ENCODE measurements at places on chromosomes 3 and 15. TPM values are rescaled to one million over a fixed set of nuclear protein-coding genes. Genes with fewer than 3 reads are reported as not detected.

Gene ZPLD1
- 0.11 TPM for polyA plus RNA-seq

Gene CADM2
- polyA plus RNA-seq, result 0.14 TPM

Gene CCDC13
- polyA plus RNA-seq, result 0.59 TPM

Gene PDCD10
- polyA plus RNA-seq, result 67.7 TPM

Gene WDR93
- polyA plus RNA-seq, result 0.32 TPM

Gene SLC33A1
- 13.9 TPM for polyA plus RNA-seq

Gene SH2D7
- 0.05 TPM for polyA plus RNA-seq

Gene PLS1
- polyA plus RNA-seq, result 2.0 TPM

GRCh38 chr3:37861620-37862041, at the start of gene CTDSPL:
TSS of gene CTDSPL (plus strand) at chr3:37861880. CDS start at chr3:37862200, 320 bp downstream.
- peaks cover 2% of the 10 kb centered on the region for H3K27me3 ChIP-seq
- no peaks in the 10 kb centered on the region for H3K36me3 ChIP-seq
- H3K27ac ChIP-seq, result peak within 1 kb of the TSS; percentile 51
- H3K4me1 ChIP-seq, result peaks cover 27% of the 10 kb centered on the region

GRCh38 chr15:74541494-74542165, 610 bp downstream of the ARID3B start:
- peaks cover 5% of the 10 kb centered on the region for H3K36me3 ChIP-seq
- peak overlapping the region; percentile 90 for H3K4me3 ChIP-seq
- H3K27ac ChIP-seq, result peak overlapping the region; percentile 73
- no peak for DNase-seq
- H3K4me1 ChIP-seq, result peaks cover 54% of the 10 kb centered on the region

- no peak for DNase-seq
- no peaks in the 10 kb centered on the region for H3K4me1 ChIP-seq
- H3K27ac ChIP-seq, result no peak overlapping the region
- H3K27me3 ChIP-seq, result no peaks in the 10 kb centered on the region
- no peak overlapping the region for H3K4me3 ChIP-seq
Measured at GRCh38 chr3:40128166-40128565, 181.3 kb upstream of the EIF1B start.

GRCh38 chr3:196842567-196843434, 24.9 kb upstream of the SENP5 start:
- DNase-seq, result no peak
- no peaks in the 10 kb centered on the region for H3K27me3 ChIP-seq
- H3K27ac ChIP-seq, result no peak overlapping the region
- H3K4me1 ChIP-seq, result no peaks in the 10 kb centered on the region

- H3K36me3 ChIP-seq, result no peaks in the 10 kb centered on the region
- peaks cover 5% of the 10 kb centered on the region for H3K4me1 ChIP-seq
- H3K4me3 ChIP-seq, result no peak overlapping the region
- DNase-seq, result no peak
- H3K27me3 ChIP-seq, result peaks cover 15% of the 10 kb centered on the region
Measured at GRCh38 chr3:155745795-155746550, 1.1 kb upstream of the PLCH1 start.

GRCh38 chr3:120052677-120053076, 41.6 kb downstream of the GSK3B start:
- H3K4me3 ChIP-seq, result no peak overlapping the region
- no peak for DNase-seq
- no peaks in the 10 kb centered on the region for H3K36me3 ChIP-seq
- no peak overlapping the region for H3K27ac ChIP-seq
- H3K27me3 ChIP-seq, result no peaks in the 10 kb centered on the region

- no peak overlapping the region for H3K27ac ChIP-seq
- DNase-seq, result no peak
- no peaks in the 10 kb centered on the region for H3K27me3 ChIP-seq
- H3K4me3 ChIP-seq, result no peak overlapping the region
- no peaks in the 10 kb centered on the region for H3K4me1 ChIP-seq
- no peaks in the 10 kb centered on the region for H3K36me3 ChIP-seq
Measured at GRCh38 chr15:61396235-61396919, 167.3 kb upstream of the RORA start.

DNA sequence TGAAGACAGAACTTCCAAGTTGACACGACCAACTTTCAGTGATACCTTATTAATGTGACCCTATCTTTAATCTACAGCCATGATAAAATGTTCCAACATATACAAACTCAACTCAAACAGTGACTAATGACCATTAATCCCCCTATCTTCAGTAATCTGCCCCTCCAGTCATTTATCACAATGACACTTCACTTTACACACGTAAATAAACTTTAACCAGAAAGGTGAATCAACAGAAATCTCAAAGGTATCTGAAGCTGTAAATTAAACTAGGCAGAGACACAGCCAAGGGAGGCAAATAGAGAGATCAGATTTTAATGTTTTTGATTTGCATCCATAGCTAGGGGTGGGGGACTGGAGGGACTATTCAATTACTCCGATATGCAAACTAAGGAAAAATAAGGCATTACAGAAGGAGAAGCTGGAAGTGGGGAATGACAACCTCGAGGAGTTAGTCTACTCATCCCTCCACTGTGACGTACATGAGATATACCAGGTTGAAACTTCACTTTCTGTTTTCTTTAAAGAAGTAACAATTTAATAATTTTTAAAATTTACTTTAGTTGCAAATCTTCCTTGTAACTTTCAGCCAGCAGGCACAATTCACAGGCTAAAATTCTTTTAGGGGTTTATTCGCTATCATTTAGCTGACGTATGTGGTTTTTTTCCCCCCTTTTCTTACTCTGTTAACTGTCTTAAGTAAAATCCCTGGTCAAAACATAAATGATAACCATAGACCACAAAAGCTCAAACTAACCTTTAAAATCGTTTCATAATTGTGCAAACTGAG, 751.0 kb downstream of the ROBO1 start:
- peak; percentile 11 for DNase-seq
- peaks cover 20% of the 10 kb centered on the region for H3K27me3 ChIP-seq
- H3K4me1 ChIP-seq, result peaks cover 16% of the 10 kb centered on the region
- H3K27ac ChIP-seq, result no peak overlapping the region
- peak overlapping the region; percentile 68 for H3K4me3 ChIP-seq

DNA sequence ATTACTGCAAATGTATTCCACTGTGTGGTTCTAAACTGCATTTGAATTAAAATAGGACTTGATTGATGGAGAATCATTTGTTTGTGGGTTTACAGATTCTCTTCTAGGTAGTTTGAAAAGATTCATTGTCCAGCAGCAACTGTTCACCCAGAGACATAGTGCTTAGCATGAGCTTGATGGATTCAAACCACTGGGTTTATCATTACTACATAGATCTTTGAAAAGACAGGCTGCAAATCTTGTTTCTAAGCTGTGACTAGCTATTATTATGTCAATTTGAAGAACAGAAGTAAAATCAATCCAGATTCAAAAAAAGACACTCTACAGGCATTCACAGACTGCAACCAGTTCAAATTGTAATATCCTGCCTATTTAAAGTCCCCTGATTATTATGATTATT, 49.8 kb downstream of the MBNL1 start:
- no peaks in the 10 kb centered on the region for H3K27me3 ChIP-seq
- no peaks in the 10 kb centered on the region for H3K4me1 ChIP-seq
- DNase-seq, result no peak
- no peak overlapping the region for H3K27ac ChIP-seq

DNA sequence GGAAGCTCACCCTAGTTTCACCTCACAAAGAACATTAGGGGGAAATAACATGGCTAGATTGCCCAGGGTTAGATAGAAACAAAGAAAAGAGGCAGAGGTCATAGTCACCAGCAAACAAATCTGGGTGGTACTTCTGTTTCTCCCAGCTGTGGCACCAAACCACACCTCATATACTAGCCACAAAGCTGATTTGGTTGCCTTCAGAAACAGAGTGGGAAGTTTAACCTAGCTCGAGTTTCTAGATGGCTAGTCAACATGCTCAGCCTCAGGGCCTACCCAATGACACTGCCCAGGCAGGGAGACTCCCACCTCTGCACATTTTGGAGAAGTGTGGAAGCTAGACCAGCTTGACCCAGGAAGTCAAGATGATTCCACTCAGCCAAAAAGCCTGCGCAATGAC, 174.2 kb downstream of the GABRB3 start:
- H3K27ac ChIP-seq, result no peak overlapping the region
- H3K36me3 ChIP-seq, result no peaks in the 10 kb centered on the region
- H3K4me1 ChIP-seq, result no peaks in the 10 kb centered on the region
- no peaks in the 10 kb centered on the region for H3K27me3 ChIP-seq

- H3K4me1 ChIP-seq, result peaks cover 10% of the 10 kb centered on the region
- no peak overlapping the region for H3K4me3 ChIP-seq
- no peak overlapping the region for H3K27ac ChIP-seq
- DNase-seq, result no peak
Measured at GRCh38 chr3:195911946-195912270, 3.6 kb upstream of the TNK2 start.

DNA sequence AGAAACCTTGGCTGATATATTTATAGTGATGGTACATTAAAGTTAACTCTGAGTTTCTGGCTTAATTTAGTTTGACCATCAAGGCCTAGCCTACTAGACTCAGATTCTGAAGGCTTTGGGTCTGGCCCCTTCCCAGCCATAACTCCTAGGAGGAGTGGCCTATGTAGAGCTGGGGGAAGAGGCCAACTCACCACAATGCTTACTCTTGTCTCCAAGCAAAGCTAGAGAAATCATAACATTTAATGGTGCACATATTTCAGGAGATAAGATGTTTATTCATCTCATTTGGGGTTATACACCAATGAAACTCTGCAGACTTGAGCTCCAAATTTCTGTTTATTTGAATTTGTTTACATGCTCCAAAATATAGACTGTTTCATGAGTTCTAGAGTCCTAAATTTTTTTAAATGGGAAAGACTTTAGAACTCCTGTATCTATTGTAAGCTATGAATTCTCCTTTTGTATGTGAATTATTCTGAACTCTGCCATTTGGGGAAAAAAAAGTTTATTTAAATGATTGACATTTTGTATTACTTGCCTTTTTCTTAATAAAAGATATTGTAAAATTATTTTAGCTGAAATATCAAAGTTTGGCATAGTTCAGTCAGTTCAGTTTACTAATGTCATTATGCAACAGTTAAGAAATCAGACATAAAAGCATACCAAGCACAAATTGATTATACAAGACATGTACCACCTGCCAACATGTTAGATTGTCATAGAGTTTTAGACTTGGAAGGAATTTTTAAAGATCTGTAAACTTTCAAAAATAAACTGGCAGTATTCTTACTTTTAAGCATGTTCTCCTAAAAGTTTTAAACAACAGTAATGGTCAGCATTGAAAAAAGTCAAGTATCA, 143.4 kb upstream of the NR2E3 start:
- H3K27ac ChIP-seq, result no peak overlapping the region
- H3K4me3 ChIP-seq, result no peak overlapping the region
- DNase-seq, result no peak
- H3K36me3 ChIP-seq, result no peaks in the 10 kb centered on the region

- peak; percentile 77 for DNase-seq
- H3K36me3 ChIP-seq, result no peaks in the 10 kb centered on the region
- peaks cover 19% of the 10 kb centered on the region for H3K4me1 ChIP-seq
Measured at GRCh38 chr3:32288819-32289218, 50.3 kb downstream of the CMTM8 start.

DNA sequence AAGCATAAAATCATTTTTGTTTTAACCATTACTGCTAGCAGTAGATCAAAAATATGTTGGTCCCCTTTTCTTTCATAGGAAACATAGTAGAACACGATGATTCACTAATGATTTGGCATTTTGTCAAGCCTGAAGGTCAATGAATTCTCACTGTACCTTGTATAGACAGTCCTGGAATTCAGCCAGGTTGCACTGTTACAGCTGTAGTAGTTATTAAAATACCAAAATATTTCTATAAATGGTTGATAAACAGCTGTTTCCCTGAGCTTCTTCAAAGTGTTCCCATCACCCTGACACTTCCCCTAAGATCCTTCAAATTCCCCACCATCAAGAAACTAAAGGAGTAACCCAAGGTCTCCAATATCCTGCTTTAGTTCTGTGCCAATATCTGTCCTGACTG, 200.9 kb downstream of the ATP8B4 start:
- DNase-seq, result no peak
- no peaks in the 10 kb centered on the region for H3K4me1 ChIP-seq
- H3K27ac ChIP-seq, result no peak overlapping the region
- H3K4me3 ChIP-seq, result no peak overlapping the region
- H3K36me3 ChIP-seq, result no peaks in the 10 kb centered on the region

DNA sequence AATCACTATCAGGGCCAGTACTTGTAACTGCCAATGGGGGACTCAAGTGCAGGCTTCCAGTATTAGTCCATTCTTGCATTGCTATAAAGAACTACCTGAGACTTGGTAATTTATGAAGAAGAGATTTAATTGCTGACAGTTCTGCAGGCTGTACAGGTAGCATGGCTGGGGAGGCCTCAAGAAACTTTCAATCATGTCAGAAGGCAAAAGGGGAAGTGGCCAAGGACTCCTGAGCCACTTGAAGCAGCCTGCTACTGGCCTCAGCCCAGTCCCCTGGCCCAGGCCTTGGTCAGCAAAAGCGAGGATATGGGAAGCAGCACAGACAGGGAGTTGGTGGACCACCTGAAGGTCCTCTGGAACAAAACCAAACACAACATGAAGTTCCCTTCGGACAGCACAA, 29.2 kb upstream of the OR5K1 start:
- no peak overlapping the region for H3K27ac ChIP-seq
- no peaks in the 10 kb centered on the region for H3K4me1 ChIP-seq
- no peak overlapping the region for H3K4me3 ChIP-seq
- DNase-seq, result no peak
- no peaks in the 10 kb centered on the region for H3K36me3 ChIP-seq
- no peaks in the 10 kb centered on the region for H3K27me3 ChIP-seq

- no peak overlapping the region for H3K27ac ChIP-seq
- H3K4me3 ChIP-seq, result no peak overlapping the region
- no peaks in the 10 kb centered on the region for H3K36me3 ChIP-seq
- no peaks in the 10 kb centered on the region for H3K27me3 ChIP-seq
- no peak for DNase-seq
- H3K4me1 ChIP-seq, result peaks cover 24% of the 10 kb centered on the region
Measured at GRCh38 chr3:122892118-122892960, 97.5 kb downstream of the SLC49A4 start.

DNA sequence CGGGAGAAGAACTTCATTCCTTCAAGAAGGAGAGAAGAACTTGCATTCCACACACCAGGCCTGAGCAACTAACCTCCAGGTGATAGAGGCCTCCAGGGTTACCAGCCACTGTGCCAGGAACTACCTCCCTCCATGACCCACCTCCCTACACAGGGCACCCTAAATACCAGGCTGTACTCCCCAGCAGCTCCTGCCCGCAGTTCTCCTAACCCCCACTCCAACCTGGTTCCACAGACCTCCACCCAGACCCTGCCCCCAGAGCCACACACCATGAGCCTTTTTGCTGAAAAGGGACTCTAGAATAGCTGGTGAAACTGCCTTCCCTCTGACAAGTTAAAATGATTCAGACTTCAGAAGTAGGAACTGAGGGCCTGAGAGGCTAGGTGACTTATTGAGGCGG, 8.2 kb downstream of the IGDCC3 start:
- H3K27ac ChIP-seq, result no peak overlapping the region
- no peak overlapping the region for H3K4me3 ChIP-seq
- no peaks in the 10 kb centered on the region for H3K4me1 ChIP-seq
- peaks cover 50% of the 10 kb centered on the region for H3K27me3 ChIP-seq
- DNase-seq, result no peak

- no peaks in the 10 kb centered on the region for H3K27me3 ChIP-seq
- no peak overlapping the region for H3K4me3 ChIP-seq
- peaks cover 47% of the 10 kb centered on the region for H3K36me3 ChIP-seq
- H3K27ac ChIP-seq, result no peak overlapping the region
- DNase-seq, result peak; percentile 48
Measured at GRCh38 chr3:194640829-194641228, 7.6 kb upstream of the TMEM44 start.
